Heart left ventricle (tissue), 16 donors: ENCODE measurements at places on chromosomes 5 and 9.
A peak's percentile ranks its signal among the peaks of the same experiment; 100 is the strongest.

GRCh38 chr5:172791286-172791685 is 20.3 kb upstream of the DUSP1 start:
- H3K4me3 ChIP-seq, result no peak overlapping the region
- DNase-seq, result no peak
- H3K36me3 ChIP-seq, result no peaks in the 10 kb centered on the region
- H3K27me3 ChIP-seq, result no peaks in the 10 kb centered on the region
- no peak overlapping the region for H3K27ac ChIP-seq

DNA sequence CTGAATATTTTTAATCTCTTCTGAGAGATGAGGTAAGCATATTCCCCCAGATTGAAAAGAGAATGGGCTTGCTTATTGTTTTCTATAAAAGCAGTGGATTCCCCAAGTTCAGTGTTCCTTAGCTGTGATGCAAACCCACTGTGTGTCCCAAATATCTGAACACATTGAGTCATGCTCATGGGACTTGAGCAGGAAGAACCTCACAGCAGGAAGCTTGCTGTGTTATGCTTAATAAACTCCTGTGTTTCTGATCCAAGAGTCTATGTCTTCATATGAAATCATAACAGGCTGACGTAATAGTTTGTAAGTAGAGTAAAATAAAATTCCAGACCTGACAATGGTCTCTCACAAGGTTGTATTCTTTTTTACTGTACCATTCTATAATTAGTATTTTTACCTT is 24.8 kb upstream of the LOX start:
- no peak overlapping the region for H3K27ac ChIP-seq
- no peaks in the 10 kb centered on the region for H3K27me3 ChIP-seq
- H3K4me3 ChIP-seq, result no peak overlapping the region
- no peaks in the 10 kb centered on the region for H3K36me3 ChIP-seq
- H3K4me1 ChIP-seq, result no peaks in the 10 kb centered on the region
- DNase-seq, result no peak

GRCh38 chr5:886716-887325 is 5.8 kb downstream of the BRD9 start:
- H3K4me1 ChIP-seq, result peaks cover 15% of the 10 kb centered on the region
- no peak overlapping the region for H3K27ac ChIP-seq
- H3K4me3 ChIP-seq, result no peak overlapping the region

DNA sequence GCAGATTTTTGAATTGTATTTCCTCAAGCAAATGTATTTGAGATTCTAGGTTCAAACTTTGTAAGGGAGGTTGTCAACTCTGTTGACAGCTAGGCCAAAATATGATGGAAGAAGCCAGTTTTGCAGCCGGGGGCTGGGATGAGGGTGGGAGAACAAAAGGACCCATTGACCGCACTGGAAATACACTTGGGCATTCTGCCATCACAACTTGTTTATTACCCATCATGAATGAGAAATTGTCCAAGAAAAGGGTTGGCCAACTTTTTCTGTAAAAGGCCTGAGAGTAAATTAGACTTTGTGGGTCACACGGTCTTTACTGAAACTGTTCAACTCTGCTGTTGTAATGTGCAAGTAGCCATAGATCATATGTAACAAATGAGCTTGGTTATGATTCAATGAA is 221.3 kb upstream of the KLF9 start:
- no peak overlapping the region for H3K27ac ChIP-seq
- H3K27me3 ChIP-seq, result no peaks in the 10 kb centered on the region
- no peak for DNase-seq
- no peak overlapping the region for H3K4me3 ChIP-seq
- no peaks in the 10 kb centered on the region for H3K4me1 ChIP-seq

DNA sequence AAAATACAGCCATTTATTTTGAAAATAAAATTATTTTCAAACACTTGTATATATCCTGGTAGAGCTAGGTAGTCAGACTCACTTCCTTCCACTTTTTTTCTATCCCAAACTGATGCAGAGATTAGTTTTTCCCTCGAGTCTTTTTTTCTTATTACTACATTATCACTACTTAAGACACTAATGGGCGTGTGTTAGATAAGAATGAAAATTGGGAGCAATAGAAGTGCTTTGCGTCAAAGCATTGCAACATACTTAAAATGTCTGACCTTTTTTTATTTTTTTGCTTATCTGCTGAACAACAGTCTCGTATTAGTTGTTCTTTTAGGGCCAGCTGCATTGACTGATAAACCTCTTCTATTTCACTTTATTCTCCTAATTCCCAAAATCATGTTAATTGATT is 1278.7 kb downstream of the CDH12 start:
- H3K36me3 ChIP-seq, result no peaks in the 10 kb centered on the region
- H3K4me1 ChIP-seq, result no peaks in the 10 kb centered on the region
- H3K27me3 ChIP-seq, result no peaks in the 10 kb centered on the region

- H3K4me3 ChIP-seq, result no peak overlapping the region
- H3K27me3 ChIP-seq, result no peaks in the 10 kb centered on the region
- H3K4me1 ChIP-seq, result no peaks in the 10 kb centered on the region
- no peak overlapping the region for H3K27ac ChIP-seq
- DNase-seq, result no peak
- H3K36me3 ChIP-seq, result no peaks in the 10 kb centered on the region
These were observed 288.4 kb downstream of the CAAP1 start for GRCh38 chr9:26604076-26604662.

- no peaks in the 10 kb centered on the region for H3K4me1 ChIP-seq
- no peak overlapping the region for H3K27ac ChIP-seq
- H3K36me3 ChIP-seq, result no peaks in the 10 kb centered on the region
These were observed 287.0 kb downstream of the PRELID2 start for GRCh38 chr5:145548097-145548496.

GRCh38 chr9:18573021-18573556 is 99.1 kb downstream of the ADAMTSL1 start:
- no peak for DNase-seq
- H3K27me3 ChIP-seq, result no peaks in the 10 kb centered on the region
- H3K4me1 ChIP-seq, result no peaks in the 10 kb centered on the region
- no peak overlapping the region for H3K27ac ChIP-seq

GRCh38 chr5:37197340-37198050 is 51.7 kb downstream of the CPLANE1 start:
- peak overlapping the region; percentile 4 for H3K4me3 ChIP-seq
- H3K36me3 ChIP-seq, result peaks cover 14% of the 10 kb centered on the region
- no peaks in the 10 kb centered on the region for H3K27me3 ChIP-seq
- DNase-seq, result no peak
- no peak overlapping the region for H3K27ac ChIP-seq

- H3K27me3 ChIP-seq, result no peaks in the 10 kb centered on the region
- DNase-seq, result peak; percentile 85
- peak overlapping the region; percentile 17 for H3K4me3 ChIP-seq
- H3K36me3 ChIP-seq, result no peaks in the 10 kb centered on the region
- H3K4me1 ChIP-seq, result peaks cover 93% of the 10 kb centered on the region
These were observed 8.0 kb downstream of the B4GALT1 start for GRCh38 chr9:33158843-33159776.

GRCh38 chr9:130857864-130858738 is 23.0 kb downstream of the ABL1 start:
- peak overlapping the region; percentile 25 for H3K27ac ChIP-seq
- peaks cover 71% of the 10 kb centered on the region for H3K36me3 ChIP-seq
- H3K4me3 ChIP-seq, result no peak overlapping the region
- H3K27me3 ChIP-seq, result no peaks in the 10 kb centered on the region

DNA sequence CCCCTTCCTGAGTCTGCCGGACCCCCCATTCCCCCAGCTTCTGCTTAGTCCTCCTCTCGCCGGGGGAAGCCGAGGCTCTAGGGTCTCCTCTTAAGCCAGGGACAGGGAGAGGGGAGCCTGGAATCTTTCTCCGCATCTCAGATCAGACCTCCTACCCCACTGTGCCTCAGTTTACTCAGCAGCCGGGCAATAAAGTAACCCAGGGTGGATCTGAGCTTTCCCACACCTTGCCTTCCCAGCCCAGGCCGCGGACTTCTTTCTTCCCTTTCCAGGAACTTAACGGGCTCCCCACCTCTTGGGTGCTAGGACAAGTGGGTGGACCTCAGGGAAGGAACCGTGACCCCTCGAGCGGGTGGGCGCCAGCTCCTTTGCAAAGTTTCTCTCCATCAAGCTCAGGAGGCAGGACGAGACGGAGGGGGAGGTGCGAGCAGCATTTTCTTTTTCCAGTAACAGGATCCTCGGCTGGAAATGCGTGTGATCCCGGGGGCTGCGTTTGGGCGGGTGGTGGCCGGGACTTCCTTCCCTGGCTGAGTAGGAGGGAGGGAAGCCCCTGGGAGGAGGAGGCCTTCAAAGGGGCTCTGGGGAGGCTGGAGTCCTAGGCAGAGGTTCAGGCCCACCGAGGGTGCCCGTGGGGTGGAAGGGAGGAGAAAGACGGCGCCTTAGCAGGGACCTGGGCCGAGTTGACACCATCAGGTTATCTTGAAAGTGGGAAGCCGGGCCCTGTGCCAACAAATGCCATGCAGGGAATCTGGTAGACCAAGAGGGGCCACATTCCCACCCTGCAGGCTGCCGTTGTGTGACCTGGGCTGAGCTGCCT is 795 bp downstream of the DAB2IP start:
- no peaks in the 10 kb centered on the region for H3K27me3 ChIP-seq
- H3K27ac ChIP-seq, result peak overlapping the region; percentile 75
- DNase-seq, result peak; percentile 68
- H3K36me3 ChIP-seq, result no peaks in the 10 kb centered on the region
- peak overlapping the region; percentile 92 for H3K4me3 ChIP-seq

DNA sequence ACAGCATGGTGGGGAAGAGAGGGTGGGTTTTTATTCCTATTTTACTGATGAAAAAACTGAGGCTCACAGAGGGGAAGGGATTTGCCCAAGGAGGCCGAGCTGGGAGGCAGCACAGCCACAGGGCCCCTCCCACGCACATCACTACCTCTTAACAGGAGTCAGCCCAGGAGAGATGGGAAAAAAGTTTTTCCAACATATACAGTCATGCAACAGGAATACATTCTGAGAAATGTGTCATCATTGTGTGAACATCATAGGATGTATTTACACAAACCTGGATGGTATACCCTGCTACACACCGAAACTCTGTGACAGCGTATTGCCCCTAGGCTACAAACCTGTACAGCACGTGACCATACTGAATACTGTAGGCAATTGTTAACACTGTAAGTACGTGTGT is 11.6 kb downstream of the TRAF1 start:
- no peak overlapping the region for H3K4me3 ChIP-seq
- peaks cover 6% of the 10 kb centered on the region for H3K4me1 ChIP-seq
- H3K27ac ChIP-seq, result no peak overlapping the region
- no peaks in the 10 kb centered on the region for H3K36me3 ChIP-seq

GRCh38 chr9:104302775-104303174 is 201.3 kb upstream of the OR13F1 start:
- DNase-seq, result no peak
- H3K4me1 ChIP-seq, result no peaks in the 10 kb centered on the region
- no peak overlapping the region for H3K27ac ChIP-seq
- no peaks in the 10 kb centered on the region for H3K27me3 ChIP-seq
- no peaks in the 10 kb centered on the region for H3K36me3 ChIP-seq

GRCh38 chr5:171365351-171365750 is 22.3 kb upstream of the NPM1 start:
- DNase-seq, result no peak
- peaks cover 7% of the 10 kb centered on the region for H3K27me3 ChIP-seq
- H3K4me1 ChIP-seq, result no peaks in the 10 kb centered on the region
- no peak overlapping the region for H3K4me3 ChIP-seq
- no peaks in the 10 kb centered on the region for H3K36me3 ChIP-seq

DNA sequence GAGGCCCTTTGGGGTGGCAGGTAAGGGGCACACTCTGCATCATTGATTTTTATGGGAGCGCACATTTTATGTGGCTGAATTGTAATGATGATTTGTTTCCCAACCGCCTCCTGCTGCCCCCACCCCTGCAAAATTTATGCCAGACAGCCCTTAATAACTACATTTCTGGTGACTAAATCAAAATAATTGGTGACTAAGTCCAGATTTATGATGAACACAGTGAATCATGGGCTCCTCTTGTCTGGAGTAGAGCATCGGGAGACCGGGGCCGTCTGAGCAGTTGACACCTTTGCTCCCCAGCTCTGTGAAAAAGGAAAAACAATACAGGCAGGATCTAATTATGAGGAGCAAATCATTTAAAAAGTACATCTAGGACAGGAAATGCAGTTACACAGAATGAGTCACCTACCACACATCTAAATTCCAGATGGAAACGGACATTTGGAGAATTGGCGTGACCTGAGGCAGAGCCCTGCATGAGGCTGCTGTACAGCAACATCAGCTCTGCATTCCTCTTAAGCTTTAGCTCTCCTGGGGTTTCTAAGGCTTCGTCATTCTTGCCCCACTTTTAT is 58.9 kb downstream of the DOCK2 start:
- H3K27ac ChIP-seq, result no peak overlapping the region
- no peak for DNase-seq
- H3K4me3 ChIP-seq, result no peak overlapping the region
- peaks cover 75% of the 10 kb centered on the region for H3K36me3 ChIP-seq
- H3K4me1 ChIP-seq, result no peaks in the 10 kb centered on the region

DNA sequence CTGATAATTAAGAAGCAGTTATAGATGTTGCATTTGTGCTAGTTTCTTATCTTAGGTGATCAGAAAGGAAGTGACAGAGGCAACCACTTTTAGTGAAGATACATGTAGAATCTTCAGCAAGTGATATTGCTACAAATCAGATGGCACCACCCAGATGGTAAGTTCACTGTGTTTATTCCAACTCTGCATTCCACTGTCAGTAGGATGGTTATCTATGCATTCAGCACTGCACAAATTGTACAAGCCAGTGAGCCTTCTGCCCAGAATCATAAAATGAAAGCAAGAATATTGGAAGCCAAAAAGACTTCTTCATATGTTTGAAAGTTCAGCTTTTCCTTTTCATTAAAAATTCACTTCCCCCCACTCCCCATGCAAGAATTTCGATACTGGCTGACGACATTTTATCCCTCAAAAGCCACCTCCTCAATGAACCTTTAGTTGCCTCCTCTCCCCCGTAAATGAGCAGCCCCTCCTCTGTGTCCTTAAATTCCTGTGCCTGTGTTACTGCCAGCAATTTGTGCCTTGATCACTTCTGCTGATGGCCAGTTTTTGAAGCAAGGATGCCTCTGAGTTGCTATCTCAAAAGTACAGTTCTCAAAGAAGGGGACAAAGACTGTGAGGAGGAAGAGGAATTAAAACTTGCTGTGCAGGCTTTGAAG is 91.6 kb downstream of the ZSWIM6 start:
- DNase-seq, result no peak
- H3K4me1 ChIP-seq, result peaks cover 22% of the 10 kb centered on the region
- no peak overlapping the region for H3K27ac ChIP-seq
- no peak overlapping the region for H3K4me3 ChIP-seq
- H3K36me3 ChIP-seq, result no peaks in the 10 kb centered on the region

DNA sequence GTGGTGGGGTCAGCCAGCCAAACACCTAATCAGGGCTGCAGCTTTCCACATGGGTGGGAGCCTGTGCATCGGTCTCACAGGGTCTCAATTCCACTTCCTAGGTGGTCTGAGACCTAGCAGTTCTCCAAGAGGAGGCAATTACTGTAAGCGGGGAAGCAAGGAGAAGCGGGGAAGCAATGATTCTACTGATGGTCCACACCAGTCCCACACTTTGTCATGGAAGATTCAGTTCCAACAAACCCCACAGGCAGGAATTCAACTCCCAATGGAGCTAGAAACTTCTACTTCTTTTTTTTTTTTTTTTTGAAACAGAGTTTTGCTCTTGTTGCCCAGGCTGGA is 158.7 kb upstream of the RAI14 start:
- DNase-seq, result peak; percentile 74
- no peak overlapping the region for H3K4me3 ChIP-seq
- no peaks in the 10 kb centered on the region for H3K27me3 ChIP-seq
- H3K4me1 ChIP-seq, result no peaks in the 10 kb centered on the region
